ENCODE measurements at places on chromosomes 4 and X.

DNA sequence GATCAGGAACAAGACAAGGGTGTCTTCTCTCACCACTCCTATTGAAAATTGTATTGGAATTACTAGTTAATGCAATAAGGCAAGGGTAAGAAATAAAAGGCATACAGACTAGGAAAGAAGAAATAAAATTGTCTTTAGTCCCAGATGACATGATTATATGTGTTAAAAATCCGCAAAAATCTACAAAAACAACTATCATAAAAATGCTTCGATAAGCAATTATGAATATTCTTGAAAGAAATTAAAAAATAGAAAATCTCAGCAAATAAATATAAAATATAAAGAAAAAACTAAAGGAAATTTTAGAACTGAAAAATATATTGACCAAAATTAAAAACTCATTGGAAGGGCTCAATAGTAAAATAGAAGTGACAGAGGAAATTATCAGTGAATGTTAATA lies 243.3 kb downstream of the ZNF674 start:
- DNase-seq, result no peak

DNA sequence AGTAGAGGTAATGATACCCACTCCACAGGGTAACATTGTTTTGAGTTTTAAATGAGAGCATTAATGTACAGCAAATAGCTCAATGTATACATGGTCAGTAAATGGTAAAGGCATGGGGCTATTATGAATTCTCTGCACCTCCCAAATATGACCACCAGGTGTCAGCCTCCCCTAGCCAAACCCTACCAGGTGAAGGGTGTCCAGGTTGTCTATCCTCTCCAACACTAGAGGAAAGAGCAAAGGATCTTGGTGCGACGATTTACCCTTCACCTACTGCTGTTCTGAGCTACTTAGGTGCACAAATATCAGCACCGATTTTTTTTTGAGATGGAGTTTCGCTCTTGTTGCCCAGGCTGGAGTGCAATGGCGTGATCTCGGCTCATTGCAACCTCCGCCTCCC lies 26.5 kb upstream of the XIAP start:
- DNase-seq, result no peak

- no peak for DNase-seq
These were observed 18.7 kb upstream of the FMR1NB start for GRCh38 chrX:147962476-147962875.

DNA sequence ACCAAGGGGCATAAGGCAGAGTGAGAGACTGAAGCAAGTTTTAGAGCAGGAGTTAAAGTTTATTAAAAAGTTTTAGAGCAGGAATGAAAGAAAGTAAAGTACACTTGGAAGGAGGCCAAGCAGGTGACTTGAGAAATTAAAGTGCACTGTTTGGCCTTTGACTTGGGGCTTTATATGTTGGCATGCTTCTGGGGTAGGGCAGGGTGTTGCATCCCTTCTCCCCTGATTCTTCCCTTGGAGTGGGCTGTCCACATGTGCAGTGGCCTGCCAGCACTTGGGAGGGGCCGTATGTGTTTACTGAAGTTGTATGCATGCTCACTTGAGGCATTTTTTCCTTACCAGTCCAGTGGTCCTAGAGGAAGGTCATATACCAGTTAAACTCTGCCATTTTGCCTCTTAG lies 35.3 kb upstream of the GPR173 start:
- no peak for DNase-seq
